ENCODE measurements at places on chromosomes 1 and 21.

GRCh38 chr1:207787776-207788175, 35.9 kb downstream of the CD46 start:
- peak; percentile 60 for DNase-seq

DNA sequence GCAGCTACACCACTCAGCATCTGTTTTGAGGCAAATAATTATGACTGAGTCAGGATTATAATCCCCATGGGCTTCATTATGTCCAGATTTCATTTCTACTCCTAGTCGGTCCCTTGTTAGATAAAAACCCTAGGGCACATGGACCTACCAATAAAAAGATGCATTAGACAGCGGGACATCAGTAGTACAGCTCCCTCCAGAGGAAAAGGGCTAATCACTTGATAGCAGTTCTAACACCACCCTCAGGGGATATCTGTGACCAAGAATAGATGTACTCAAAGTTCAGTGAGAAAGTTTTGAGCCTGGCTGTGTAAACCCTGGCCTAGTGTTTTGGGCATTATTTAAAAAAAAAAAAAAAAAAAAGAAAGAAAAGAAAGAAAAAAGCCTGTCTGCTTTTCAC, 10.0 kb downstream of the GJA8 start:
- no peak for DNase-seq

- DNase-seq, result no peak
Measured at GRCh38 chr1:180291004-180291403, 60.9 kb downstream of the LHX4 start.

DNA sequence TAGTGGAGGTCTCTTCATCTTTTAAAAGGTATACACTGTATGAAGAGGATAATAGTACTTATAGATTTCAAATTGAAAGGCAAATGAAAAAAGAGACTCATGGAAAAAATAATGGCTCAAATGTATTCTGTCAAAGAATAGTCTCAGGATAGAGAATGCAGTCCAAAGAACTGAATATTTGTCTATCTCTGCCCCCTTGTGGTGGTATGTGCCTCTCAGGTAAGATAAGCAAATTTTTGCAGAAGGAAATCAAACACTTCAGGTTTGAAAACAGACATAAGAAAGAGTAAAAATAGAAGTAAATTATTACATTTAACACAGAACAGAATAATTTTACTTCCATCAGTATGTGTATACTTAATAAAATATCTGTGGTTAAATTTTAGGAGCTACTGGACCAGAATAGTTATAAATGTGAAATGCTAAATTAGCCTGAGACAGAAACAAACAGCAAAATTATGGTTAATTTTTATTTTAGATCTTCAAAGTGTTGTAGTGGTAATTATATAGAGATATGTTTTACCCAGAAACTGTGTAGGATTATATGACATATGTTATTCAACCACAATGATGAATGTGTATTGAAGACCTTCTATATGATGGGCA, 164.4 kb upstream of the PALMD start:
- DNase-seq, result peak; percentile 63

- no peak for DNase-seq
Measured at GRCh38 chr1:234120327-234120944, 216.0 kb downstream of the SLC35F3 start.

DNA sequence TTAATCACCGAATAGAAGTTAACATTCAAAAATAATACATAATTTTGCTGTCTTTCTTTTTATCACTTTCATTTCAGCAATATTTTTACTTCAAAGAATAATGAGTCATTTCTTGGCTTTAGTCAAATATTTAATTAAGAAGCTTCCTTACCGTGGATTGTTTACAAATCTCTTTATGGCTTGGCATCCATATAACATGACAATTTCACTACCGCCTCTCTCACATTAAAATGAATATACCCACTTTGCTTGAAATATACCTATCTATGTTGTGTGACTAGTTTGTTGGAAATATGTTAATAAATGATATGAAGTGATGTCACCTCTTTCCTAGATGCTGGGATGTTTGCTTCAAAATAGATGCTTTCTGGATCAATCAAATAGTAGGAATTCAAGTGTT, 1203.9 kb downstream of the AMY1C start:
- DNase-seq, result no peak

DNA sequence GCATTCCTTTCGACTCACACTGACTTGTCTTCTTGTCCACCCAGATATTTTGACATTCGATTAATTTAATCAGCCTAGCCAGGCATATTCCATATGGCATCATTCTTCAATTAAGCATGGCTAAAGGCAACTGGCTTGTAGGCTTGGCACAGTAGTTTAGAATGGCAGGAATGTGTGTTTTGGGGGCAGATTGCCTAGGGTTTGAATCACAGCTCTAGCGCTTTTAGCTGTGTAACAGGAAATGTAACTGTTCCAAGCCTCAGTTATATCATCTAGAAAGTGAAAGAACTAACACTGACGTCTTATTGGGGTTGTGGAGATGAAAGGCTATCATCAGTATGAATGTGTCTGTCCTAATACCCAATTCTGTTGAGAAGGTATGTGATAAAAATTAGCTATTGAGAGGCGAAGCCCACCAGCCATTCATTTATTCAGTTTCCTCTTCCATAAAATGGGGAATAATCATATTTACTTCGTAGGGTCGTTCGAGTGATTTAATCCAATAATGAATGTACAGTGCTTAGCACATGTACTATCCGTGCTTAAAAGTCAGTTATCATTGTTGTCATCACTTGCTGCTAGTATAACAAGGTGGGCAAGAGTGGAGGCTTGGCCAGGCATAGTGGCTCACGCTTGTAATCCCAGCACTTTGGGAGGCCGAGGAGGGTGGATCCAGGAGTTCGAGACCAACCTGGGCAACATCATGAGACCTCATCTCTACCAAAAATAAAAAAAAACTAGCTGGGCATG, 41.6 kb upstream of the GRHL3 start:
- DNase-seq, result peak; percentile 78

- no peak for DNase-seq
Measured at GRCh38 chr1:245041058-245041698, 113.6 kb upstream of the KIF26B start.

GRCh38 chr1:180672105-180672504, 40.3 kb downstream of the XPR1 start:
- DNase-seq, result peak; percentile 26

DNA sequence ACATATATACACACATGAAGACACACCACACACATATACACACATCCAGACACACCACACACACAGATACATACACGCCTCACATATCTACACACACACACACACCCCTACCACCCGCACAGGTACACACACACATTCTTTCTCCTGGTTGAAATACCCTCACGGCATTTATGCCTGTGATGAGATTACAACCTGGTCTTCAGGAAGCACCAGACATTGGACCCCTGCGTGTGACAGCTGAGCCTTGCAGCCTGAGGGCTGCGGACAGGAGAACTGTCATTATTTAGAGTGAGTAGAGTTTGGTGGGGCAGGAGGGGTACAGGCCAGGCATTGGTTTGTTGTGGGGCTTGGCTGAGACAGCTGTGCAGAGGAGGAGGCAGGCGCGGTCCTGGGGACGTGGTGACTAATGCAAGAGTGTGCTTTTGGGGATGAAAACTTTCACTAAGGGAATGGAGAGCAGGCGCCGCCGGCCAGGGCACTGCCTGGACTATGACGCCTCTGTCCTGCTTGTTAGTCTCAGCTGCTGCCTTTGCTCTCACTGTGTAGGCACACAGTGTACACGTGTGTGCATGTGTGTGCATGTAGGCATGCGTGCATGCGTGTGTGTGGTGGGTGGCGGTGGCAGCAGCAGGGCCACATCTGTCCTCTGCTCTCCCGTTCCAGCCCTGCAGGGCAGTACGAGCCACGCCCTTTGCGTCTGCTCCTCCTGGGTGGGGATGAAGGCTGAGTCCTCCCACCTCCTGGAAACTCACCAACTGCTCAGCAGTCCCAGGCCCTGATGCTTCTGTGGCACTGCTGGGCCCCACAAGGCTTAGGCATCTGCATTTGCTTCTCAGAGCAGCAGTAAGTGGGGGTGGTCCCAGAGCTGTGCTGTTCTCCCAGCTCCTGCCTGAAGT, 57.6 kb downstream of the SPSB1 start:
- peak; percentile 68 for DNase-seq

GRCh38 chr1:22673486-22674409, 20.7 kb downstream of the C1QB start:
- peak; percentile 62 for DNase-seq

- peak; percentile 96 for DNase-seq
Measured at GRCh38 chr1:63731117-63732043, 42.4 kb upstream of the ROR1 start.

DNA sequence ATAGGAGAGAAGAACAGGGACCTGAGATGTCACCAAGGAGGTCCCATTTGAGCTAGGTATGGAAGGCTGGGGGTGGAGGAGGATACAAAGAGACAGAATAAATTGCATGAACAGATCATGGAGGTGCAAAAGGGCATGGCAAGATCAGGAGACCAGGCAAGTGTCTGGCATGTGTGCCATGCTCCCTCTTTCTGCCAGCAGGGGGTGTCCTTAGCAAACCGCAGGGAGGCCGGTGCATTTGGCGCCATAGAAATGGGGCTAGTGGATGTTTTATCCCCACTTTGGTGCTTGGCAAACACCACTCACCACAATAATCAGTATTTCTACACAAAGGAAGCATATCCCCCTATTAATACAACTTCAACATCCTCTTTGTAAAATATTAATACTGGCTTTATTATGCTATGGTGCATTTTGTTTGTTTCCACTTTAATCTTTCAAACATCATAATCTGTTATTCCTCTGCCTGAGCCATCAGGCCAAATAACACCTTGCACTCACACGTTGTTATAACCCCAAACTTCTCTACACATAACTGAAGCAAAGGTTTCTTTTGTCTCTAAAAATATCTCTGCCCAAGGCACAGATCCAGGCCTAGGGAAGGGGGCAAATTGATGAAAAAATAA, 25.9 kb downstream of the S100A6 start:
- peak; percentile 50 for DNase-seq

DNA sequence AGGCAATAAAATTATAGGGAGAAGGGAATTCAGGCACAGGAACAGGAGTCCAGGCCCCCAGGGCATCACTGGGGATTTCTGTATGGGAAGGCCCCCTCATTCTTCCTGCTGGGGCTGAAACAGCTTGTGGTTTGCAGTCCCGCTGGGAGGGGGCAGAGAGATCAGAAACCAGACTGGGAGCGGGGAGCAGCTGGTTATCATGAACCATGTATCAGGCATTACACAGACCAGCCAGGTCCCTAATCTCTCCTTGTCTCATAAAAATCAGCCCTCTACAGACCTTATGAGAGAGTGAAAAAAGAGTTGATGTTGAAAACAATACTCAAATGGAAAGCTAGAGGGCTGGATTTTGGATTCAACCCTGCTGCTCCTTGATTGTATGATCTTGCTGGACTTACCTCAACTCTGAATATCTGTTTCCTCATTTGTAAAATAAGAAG, 93.4 kb upstream of the F3 start:
- peak; percentile 36 for DNase-seq

GRCh38 chr1:60103186-60103585, 29.6 kb upstream of the C1orf87 start:
- DNase-seq, result no peak

- no peak for DNase-seq
Measured at GRCh38 chr1:77063118-77063517, 156.1 kb downstream of the PIGK start.

- no peak for DNase-seq
Measured at GRCh38 chr1:230153641-230154296, 86.7 kb downstream of the GALNT2 start.

GRCh38 chr21:22278366-22278765, 1280.2 kb downstream of the NCAM2 start:
- no peak for DNase-seq

DNA sequence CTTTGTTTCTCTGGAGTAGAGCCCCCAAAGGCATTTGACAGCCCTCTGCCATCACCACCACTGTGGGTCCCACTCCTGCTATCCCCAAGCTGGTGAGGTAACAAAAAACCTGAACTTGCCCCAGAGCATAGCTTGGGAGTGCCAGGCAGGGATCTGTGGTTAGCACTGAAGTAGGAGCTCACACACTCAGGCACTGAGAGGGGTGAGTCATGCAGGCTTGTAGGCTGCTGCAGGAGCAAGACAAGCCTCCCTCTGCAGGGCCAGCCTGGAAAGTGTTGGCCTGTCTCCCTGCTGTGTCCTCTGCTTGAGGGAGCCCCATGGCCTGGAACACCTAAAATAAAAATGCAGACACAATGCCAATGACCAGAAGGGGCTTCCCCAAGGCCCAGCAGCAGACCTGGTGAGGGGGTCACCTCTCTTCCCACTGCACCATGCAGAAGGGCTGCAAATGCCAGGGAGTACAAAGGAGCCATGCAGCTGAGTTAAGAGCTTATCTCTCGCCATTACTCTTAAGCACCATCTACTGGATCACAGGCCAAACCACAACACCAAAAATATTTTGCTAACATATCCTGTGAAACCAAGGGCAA, 108.9 kb upstream of the POGK start:
- DNase-seq, result peak; percentile 46

DNA sequence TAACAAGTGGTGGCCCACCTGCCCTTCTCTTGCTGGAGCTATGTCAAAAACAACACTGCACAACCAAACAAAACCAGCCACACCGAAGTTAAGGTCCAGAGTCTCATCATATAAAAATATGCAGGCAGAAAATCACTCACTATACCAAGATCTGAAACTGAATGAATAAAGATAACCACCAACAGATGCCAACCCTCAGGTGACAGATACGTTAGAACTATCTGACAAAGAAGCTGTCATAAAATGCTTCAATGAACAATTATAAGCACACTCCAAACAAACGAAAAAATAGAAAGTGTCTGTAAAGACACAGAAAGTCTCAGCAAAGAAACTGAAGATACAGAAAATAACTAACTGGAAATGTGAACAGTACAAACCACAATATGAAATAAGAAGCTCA, 14.0 kb downstream of the ZNF496 start:
- no peak for DNase-seq

GRCh38 chr1:205343431-205344065, 13.2 kb downstream of the KLHDC8A start:
- DNase-seq, result no peak

DNA sequence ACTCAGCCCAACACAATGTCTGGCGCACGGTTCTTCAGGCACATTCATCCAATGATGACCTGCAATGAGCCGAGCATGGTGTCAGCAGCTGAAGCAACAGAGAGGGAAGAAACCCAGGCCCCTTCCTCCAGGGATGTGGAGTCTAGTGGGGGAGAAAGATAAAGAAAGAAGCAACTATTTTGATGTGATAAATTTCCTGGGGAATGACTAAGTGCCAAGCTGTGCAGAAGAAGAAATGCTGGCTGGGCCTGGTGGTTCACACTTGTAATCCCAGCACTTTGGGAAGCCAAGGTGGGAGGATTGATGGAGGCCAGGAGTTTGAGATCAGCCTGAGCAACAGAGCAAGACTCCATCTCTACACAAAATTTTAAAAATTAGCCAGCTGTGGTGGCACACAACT, 561.8 kb downstream of the KIF26B start:
- DNase-seq, result no peak

DNA sequence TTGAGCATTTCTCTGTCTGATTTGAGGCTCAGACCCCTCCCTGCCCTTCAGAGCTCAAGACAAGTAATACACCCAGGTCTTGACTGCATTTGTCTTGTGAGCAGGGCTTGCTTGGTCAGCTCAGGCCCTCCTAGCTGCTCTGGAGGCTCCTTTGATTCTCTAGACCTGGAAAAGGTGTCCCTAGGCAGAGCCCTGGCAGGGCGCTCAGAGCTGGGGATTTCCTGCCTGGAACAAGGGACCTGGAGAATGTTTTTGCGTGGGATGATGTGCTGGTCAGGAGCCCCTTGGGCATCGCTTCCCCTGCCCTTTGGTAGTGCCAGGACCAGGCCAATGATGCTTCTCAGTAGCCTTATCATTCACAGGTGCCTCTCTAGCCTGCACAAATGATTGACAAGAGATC, 4.9 kb upstream of the CCDC28B start:
- no peak for DNase-seq

Measured in EL (cell line).